ENCODE measurements at places on chromosomes 2 and 18.
A peak's percentile ranks its signal among the peaks of the same experiment; 100 is the strongest.

GRCh38 chr18:45253973-45254708 lies 361.1 kb upstream of the SLC14A2 start:
- DNase-seq = no peak

GRCh38 chr18:48866028-48866733 lies 84.6 kb downstream of the SMAD7 start:
- peak; percentile 95 for DNase-seq

DNA sequence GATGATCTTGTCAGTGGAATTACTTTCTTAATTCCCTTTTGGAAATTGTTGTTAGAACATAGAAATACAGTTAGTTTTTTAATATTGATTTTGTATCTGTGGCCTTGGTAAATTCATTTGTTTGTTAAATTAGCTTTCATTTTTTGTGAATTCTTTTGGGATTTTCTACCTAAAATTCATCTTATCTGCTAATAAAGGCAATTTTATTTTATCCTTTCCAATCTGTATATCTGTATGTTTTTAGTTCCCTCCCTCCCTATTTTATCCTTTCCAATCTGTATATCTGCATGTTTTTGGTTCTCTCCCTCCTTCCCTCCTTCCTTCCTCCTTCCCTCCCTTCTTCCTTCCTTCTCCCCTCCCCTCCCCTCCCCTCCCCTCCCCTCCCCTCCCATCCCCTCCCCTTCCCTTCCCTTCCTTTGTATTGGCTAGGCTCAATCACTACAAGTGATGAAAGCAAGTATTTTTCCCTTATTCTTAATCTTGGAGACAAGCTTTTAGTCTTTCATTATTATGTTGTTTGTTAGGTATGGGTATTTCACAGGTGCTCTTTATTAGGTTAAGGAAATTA lies 244.4 kb downstream of the ALK start:
- DNase-seq = no peak

DNA sequence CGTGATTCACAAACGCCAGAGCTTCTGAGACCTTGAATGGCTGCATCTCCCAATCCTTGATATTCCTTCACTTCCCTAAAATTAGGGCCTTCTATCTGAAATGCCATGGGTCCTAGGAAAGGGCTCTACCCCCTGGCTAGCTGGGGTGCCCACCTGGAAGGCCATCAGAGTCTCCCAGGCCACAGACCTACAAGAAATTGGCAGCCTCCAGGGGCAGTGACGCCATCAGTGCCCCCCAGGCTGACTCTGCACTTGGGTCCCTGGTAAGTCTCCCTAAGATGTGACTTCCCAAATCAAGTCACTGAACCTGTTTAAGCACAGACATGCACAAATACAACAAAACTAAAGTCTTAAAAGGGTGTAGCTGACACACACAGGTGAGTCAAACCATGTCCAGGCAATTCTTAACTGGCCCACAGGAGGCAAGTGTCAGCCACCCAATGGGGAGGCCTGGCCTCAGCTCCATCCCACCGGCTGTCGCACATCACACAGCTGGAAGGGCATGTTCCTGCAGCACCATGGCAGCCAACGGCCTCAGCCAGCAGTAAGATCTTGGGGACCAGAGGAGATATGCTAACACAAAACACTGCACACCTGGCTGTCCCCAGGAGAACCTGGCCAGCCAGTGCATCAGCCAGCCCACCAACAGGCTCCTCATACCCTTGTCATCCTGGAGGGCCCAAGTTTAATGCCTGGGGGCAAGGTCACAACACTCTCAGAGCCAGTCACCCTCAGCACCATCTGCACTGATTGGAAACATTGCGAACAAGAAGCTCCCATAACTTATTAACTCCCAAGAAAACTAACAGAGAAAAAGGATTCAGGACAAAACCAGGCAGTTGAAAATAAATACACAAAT lies 5.2 kb downstream of the PARD6G start:
- DNase-seq = no peak

DNA sequence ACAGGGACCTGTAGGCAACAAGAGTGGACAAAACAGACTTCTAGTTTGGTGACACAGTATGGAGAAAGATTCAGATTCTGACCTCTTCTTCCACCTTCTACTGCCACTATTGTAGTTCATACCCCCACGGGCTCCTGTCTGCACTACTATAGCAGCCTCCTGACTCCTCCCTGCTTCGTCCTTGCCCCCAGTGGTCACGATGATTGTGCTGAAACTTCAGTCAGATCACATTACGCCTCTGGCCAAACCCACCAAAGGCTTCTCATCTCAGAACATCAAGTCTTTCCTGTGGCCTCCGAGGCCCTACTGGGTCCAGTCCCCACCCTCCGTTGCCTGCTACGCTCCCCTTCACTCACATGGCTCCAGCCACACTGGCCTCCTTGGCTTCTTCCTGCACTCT lies 147.6 kb downstream of the CYP26B1 start:
- no peak for DNase-seq

DNA sequence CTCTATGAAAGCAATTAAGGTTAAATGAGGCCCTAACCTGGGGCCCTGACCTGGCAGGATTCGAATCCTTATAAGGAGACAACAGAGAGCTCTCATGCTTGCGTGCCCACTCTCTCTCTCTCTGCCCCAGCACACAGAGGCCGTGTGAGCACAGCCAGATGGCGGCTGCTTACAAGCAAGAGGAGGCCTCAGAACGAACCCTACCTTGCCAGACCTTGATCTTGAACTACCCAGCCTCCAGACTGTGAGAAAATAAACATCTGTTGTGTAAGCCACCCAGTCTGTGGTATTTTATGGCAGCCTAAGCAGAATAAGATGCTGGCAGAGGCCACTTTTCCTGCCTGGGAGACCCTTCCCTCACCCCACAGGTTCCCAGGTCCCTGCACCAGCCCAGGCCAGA lies 5.2 kb upstream of the UBE2F start:
- no peak for DNase-seq

- peak; percentile 60 for DNase-seq
Observed at GRCh38 chr2:231795525-231796327, 9.5 kb downstream of the COPS7B start.

GRCh38 chr2:232981356-232981755 lies 31.7 kb downstream of the NGEF start:
- DNase-seq = no peak

GRCh38 chr2:168849610-168850009 lies 40.6 kb downstream of the SPC25 start:
- no peak for DNase-seq

GRCh38 chr2:101638181-101638711 lies 59.3 kb upstream of the MAP4K4 start:
- DNase-seq = no peak

GRCh38 chr2:88218981-88219380 lies 48.8 kb downstream of the THNSL2 start:
- DNase-seq = no peak

GRCh38 chr2:45992741-45993475 lies 304.3 kb upstream of the EPAS1 start:
- no peak for DNase-seq

DNA sequence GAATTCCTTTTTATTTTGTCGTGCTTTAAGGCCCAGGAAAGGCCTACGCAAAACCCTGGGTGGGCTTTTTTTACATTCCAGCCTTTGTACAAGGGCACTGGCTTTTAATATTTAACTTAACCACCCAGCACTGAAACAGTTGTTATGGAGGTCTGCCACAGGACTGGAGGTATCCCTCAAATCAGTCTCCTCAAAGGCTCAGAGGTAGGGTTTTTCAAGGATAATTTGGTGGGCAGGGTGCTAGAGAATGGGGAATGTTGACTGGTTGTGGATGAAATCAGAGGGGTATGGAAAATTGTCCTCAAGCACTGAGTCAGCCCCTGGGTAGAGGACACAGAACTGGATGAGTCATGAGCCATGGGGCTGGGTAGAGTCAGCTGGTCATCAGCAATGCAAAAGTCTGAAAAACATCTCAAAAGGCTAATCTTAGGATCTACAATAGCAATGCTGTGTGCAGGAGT lies 443.1 kb downstream of the THSD7B start:
- no peak for DNase-seq

DNA sequence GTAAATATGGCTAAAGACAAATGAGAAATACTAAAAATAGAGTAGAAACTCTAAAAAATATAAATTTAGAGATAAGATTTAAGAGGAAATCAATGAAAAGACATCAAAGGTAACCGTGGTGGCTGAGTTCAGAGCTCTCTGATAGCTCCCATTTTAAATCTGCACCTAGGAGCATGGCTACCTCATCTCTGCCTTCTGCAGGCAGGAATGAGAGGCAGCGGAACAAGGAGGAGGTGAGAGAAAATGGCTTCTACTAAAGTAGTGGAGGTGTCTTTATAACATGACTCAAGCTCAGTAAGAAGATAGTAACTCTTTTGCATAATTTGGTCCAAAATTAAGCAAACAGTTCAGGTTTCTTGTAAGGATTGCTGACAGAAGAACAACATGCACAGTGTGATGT lies 758.7 kb upstream of the FSHR start:
- DNase-seq = no peak

GRCh38 chr2:138030459-138030858 lies 66.2 kb downstream of the HNMT start:
- no peak for DNase-seq

DNA sequence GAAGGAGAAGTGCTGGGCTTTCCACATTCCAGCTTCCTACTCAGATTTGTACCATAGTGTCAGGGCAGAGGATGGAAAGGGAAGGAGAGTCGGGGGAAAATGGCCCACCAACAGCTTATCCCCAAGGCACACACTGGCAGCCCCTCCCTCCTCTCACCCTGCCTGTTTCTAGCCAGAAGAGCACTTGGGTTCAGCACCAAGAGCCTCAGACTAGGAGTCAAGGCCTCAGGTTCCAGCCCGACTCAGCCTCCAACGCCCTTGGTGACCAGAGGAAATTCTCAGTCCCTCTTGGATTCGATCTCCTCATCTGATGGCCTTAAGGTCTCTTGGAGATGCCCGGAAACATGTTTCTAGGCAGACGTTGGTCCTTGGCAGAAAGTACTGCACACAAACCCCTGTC lies 53.9 kb downstream of the TNS1 start:
- no peak for DNase-seq

GRCh38 chr18:59101830-59102414 lies 37.8 kb upstream of the SEC11C start:
- DNase-seq = no peak

DNA sequence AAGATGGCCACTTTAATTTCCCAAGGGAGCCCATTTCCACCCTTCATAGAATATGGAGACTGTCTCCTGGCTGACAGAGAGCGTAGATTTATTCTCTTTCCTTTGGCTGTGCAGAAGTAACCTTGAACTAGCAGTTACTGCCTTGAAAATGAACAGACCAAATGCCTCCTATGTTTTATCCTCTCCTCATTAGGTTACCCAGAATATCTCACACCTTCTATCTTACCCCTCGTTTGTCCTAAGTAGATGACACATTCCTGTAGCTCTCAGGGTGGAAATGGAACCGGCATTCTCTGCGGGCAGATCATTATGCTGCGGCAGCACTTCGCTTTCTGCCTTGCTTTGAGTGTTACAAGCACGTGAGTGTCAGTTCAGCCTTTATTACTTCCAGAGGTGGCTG lies 336.5 kb downstream of the DCDC2C start:
- DNase-seq = no peak

GRCh38 chr2:18200771-18201170 lies 322.3 kb downstream of the KCNS3 start:
- no peak for DNase-seq

- DNase-seq = no peak
Observed at GRCh38 chr18:10299643-10300042, 154.8 kb upstream of the APCDD1 start.

GRCh38 chr2:195238826-195239225 lies 418.2 kb upstream of the SLC39A10 start:
- peak; percentile 10 for DNase-seq

DNA sequence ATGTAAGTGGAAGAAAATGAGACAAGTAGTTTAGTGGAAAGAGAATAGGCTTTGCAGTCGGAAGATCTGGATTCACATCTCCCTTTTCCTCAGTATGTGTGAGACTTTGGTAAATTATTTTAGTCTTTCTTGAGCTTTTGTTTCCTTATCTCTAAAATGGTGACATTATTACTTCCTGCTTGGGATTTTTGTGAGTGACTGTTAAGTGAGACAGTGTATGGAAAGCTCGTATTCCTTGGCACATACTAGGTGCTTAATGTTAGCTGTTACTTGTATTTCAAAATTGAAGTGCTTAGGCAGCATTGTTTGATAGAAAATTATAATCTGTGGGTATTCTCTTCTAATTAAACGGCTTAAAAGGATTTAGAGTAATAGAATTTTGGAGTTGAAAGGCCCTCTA lies 2.0 kb downstream of the ZNF638 start:
- no peak for DNase-seq

DNA sequence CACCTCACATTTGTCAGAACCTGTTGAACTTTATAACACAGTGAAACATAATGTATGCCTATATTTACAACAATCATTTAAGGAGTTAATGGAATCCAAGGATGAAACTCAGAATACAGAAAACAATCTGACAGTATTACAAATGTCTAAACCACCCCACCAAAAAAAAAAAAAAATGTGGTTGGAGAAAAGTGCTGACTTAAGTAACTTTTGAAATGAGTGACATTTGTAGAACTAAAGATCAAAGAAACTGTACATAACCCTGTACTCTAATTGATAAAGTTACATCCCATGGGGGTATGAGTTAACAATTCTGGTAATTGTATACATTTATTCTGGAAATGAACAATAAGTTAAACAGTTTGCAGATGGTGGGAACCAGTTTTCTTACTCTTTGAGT lies 372.1 kb upstream of the TMEFF2 start:
- DNase-seq = no peak

DNA sequence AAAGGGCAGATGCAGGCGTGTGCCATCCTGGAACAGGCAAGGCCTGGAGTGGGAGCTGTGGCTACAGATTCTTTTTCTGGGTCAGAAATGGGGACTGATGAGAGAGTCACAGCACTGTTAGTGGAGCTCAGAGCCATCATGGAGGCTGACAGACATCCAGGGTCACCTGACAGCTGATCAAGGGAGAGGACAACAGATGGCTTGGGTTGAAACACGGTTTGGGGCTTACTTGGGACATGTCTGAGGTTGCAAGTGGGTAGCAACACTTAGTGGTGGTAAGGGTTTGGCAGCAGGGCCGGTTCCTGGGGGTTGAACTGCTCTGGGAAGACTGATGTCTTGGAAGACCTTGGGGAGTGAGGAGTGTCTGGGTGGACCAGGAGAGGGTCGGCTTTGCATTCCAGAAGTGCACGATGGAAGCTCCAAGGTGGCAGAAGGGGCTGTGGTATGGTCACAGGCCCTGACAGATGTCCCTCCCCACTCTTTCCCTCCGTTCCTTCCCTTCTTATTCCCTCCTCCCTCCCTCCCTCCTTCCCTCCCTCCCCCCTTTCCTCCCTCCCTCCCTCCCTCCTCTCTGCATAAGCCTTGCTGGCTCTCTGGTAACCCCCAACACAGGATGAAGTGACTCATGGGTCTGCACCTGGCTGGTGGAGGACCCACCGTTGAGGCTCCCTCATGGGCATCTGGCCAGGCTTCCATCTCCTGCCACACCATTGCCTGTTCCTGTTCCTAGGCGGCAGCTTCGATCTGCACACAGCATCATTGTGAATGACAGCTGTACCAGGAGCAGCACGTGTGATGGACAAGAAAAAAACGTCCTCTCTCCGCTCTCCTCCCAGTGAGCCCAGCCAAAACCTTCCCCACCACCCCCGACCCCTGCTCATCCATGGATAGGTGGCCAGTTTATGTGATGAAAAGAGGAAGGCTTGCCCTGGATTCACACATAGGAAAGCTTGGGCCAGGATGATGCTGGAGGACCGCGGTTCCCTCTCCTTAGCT lies 63.8 kb upstream of the RPL31 start:
- DNase-seq = no peak

Data from NCI-H2081 (cell line).